ENCODE measurements at places on chromosomes 3 and 15.

DNA sequence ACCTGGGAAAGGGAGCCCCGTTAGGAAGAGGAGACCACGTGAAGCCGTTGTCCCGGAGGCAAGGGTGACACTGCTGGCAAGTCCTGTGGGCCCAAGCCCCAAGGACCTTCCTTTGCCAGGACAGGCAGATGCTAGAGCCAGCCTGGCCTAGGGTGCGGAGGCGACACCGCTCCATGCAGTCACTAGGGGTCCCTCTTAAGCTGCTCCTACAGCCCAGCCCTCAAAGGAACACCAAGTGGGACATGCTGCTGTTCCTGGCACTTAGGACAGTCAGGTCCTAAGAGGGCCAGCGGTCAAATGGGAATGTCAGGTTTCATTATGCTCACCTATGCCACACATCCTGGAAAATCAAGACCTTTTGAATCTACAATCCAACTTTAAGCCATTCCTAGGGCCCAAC, 59.7 kb downstream of the RPN1 start:
- no peak for DNase-seq

- DNase-seq: no peak
Observed at GRCh38 chr3:195210266-195210973, 60.5 kb downstream of the XXYLT1 start.

DNA sequence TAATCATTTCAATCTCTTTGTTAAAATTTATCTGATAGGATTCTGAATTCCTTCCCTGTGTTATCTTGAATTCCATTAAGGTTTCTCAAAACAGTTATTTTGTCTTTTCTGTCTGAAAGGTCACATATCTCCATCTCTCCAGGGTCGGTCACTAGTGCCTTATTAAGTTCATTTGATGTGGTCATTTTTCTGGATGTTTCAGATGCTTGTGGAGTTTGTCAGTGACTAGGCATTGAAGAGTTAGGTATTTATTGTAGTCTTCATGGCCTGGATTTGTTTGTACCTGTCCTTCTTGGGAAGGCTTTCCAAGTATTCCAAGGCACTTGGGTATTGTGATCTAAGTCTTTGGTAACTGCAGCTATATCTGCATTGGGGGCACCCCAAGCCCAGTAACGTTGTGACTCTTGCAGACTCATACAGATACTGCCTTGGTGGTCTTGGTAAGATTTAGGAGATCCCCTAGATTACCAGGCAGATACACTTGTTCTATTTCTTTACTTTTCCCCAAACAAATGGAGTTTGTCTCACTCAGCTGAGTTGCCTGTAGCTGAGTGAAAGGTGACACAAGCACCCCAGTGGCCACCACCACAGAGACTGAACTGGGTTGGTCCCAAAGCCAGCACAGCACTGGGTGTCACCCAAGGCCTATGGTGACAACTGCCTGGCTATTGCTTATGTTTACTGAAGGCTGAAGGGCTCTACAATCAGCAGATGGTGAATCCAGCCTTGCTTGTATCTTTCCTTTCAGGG, 18.9 kb upstream of the SLC27A2 start:
- peak; percentile 70 for DNase-seq

- DNase-seq: peak; percentile 17
Observed at GRCh38 chr3:139533781-139534454, 5.6 kb downstream of the RBP1 start.

DNA sequence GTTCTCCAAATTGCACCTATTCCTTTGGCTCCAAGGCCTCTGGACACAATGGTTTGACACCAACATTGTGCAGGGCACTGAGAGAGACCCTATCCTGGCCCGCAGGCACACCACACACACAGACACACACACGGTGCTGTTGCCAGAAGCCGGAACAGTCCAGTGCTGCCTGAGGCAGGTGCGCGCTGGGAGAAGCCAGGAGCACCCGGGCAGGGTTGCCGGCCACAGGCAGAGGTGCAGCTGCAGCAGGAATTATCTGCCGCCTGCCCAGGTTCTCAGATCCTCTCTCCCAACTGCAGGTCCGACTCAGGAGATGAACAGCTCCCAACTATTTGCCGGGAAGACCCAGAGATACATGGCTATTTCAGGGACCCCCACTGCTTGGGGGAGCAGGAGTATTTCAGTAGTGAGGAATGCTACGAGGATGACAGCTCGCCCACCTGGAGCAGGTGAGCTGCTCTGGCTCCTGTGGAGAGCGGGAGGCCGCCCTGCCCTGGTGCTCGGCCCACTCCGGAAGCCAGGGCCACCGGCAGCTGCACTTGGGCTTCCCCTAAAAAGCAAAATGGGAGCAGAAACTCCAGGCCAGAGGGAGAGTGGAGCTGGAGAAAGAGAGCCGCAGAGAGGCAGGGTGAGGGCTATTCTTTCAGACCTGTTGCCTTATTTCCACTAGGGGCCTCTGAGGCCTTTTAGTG, 42.9 kb downstream of the CHDH start:
- no peak for DNase-seq

GRCh38 chr3:186493525-186494255, 50.5 kb downstream of the CRYGS start:
- DNase-seq: no peak

GRCh38 chr3:183636221-183637105, 1.0 kb downstream of the KLHL24 start:
- peak; percentile 88 for DNase-seq

DNA sequence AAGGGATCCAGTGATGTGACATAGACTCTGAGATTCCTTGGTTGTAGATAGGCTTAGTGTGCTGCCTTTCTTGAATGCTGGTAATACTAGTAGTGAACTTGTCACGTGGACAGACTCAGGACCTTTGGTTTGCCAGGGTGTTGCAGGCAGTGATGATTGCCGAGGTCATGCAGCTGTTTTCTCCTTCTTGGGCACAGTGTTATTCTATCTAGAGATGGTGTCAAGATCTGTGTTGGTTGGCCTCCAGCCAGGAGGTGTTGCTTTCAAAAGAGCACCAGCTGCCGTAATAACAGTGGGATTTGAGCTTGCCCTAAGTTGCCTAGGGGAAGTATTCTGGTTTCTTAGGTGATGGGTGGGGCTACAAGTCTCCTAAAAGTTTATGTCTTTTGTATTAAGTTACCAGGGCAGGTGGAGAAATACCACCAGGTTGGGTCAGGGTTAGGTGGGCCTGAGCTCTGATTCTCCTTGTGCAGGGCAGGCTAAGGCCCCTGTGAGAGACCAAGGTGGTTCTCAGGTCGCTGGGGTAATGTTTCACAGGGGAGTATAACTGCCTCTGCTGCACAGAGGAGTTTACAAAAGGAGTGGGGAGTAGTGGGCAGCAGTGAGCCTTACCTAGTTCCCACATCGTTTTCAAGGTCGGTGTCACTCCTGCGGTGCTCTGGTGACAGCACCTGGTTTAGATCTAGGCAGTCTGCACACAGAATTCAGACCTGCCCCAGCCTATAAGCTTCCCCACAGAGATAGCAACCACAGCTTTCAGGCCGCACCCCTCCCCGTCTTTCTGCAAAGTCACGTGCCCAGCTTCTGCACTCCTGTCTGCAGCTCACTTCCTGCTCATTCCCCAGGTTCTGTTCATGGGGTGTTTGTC, 350.3 kb downstream of the DOCK3 start:
- no peak for DNase-seq

DNA sequence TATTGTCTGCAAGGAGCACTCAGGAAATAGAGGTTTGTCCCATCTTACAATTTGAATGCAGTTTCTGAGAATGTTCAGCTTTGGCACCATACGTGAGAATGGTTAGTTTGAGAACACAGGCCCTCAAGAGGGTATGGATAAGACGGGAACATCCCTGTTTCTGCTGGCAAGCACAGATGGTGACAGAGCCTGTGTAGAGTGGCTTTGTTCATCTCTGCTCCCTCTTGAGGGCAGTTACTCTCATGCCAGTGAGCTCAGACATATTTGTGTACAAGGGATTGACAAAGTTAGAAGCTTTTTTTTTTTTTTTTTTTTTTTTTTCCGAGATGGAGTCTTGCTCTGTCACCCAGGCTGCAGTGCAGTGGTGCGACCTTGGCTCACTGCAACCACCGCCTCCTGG, 71.5 kb upstream of the FILIP1L start:
- no peak for DNase-seq

DNA sequence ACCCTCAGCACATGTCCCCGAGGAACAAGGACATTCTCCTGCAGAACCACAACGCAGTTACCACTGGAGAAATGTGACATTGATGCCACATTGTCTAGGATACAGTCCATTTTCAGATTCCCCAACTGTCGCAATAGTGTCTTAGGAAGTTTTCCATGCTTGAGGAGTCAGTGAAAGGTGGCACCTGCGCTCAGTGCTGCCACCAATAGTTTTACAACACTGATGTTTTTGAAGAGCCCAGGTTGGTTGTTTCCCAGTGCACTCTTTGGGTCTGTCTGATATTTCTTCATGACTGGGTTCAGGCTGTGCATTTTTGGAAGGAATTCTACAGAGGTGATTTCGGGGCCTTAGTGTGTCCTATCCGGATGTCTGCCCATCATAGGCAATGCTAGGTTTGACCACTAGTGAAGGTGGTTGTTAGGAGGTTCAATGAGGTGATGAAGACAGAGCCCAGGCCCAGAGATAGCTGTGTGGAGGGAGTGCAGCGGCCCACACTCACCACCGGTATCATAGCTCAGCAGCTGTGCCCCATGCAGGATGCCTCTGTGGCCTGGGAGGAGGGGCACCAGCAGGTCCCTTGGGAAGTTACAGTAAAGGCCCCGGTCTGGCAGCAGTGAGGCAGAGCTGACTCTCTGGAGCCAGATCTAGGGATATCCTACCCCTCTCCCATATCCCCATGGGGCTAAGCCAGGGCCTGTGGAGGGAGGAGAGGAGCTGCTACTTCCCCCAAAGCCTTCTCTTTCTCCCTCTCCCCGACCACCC, 96.6 kb downstream of the DNAJB8 start:
- no peak for DNase-seq

DNA sequence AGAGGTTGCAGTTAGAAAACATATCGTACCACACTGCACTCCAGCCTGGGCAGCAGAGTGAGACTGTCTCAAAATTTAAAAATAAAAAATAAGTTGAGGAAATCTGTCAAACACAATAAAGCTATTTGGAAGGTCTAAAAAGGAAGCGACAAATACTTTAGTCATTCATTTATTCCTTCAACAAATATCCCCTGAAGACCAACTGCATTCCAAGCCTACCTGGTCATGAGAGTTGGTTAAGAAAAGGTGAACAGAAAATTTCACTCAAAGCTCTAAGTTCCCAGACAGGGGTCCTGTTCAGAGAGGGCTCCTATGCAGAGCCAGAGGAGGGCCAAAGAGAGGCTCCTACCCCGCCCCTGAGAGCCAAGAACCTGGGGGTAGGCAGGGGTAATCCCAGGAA, 15.4 kb upstream of the PRKAR2A start:
- peak; percentile 70 for DNase-seq

- no peak for DNase-seq
Observed at GRCh38 chr3:102466001-102466400, 31.2 kb downstream of the ZPLD1 start.

- DNase-seq: peak; percentile 18
Observed at GRCh38 chr15:32828507-32829186, 110.8 kb downstream of the GREM1 start.

GRCh38 chr3:72065872-72066641, 281.1 kb upstream of the PROK2 start:
- DNase-seq: no peak

GRCh38 chr15:79593119-79593869, 161.2 kb downstream of the MINAR1 start:
- peak; percentile 13 for DNase-seq

DNA sequence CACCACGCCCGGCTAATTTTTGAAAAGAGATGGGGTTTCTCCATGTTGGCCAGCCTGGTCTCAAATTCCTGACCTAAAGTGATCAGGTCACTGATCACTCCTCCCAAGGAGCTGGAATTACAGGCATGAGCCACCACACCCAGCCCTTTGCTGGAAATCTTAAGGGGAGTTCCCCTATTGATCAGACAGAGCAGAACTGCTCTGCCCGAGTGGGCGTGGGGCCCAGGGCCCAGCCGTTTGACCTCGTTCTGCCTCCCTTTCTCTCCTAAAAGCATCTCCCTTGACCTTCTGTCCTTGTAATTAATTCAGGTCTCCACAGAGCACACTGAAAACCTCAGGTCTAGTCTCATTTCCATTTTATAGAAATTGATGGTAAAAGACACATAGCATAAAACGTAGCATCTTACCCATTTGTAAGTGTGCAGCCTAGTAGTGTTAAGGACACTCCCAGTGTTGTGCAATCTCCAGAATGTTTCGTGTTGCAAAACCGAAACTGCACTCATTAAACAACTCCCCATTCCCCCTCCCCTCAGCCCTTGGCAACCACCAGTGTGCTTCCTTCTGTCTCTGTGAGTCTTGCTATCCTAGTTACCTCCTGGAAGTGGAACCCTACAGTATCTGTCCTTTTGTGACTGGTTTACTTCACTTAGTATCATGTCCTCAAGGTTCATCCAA, 89.3 kb downstream of the SLCO3A1 start:
- peak; percentile 98 for DNase-seq

- no peak for DNase-seq
Observed at GRCh38 chr3:21449738-21450137, 301.3 kb downstream of the ZNF385D start.

Measured in bronchial epithelial cell (primary cell).